ENCODE measurements at places on chromosomes 1 and 21. TPM values are rescaled to one million over a fixed set of nuclear protein-coding genes. Genes with fewer than 3 reads are reported as not detected.

ASTN1 gene
- not detected for total RNA-seq

SLAMF6 gene
- not detected for total RNA-seq

EFCAB7 gene
- total RNA-seq = 5.6 TPM

KCNA3 gene
- total RNA-seq = not detected

DNALI1 gene
- 0.65 TPM for total RNA-seq

MT1HL1 gene
- not detected for total RNA-seq

LRRN2 gene
- total RNA-seq = not detected

PDPN gene
- total RNA-seq = not detected

IGSF21 gene
- total RNA-seq = not detected

PIK3CD gene
- 4.2 TPM for total RNA-seq

KRTAP23-1 gene
- total RNA-seq = not detected

GUCA2A gene
- not detected for total RNA-seq

PIAS3 gene
- total RNA-seq = 4.1 TPM

PADI2 gene
- total RNA-seq = not detected

PRAMEF2 gene
- total RNA-seq = not detected

RHD gene
- total RNA-seq = not detected

FMOD gene
- total RNA-seq = 0.76 TPM

LYSMD1 gene
- 2.6 TPM for total RNA-seq

ESRRG gene
- not detected for total RNA-seq

KRTAP12-2 gene
- total RNA-seq = not detected

TSPEAR gene
- not detected for total RNA-seq

MLLT11 gene
- 5.8 TPM for total RNA-seq

TAF1A gene
- 15.5 TPM for total RNA-seq

DMRTA2 gene
- not detected for total RNA-seq

IL10RB gene
- 48.2 TPM for total RNA-seq

Measured in epithelial cell of umbilical artery (primary cell).